ENCODE measurements at places on chromosomes 6 and 20. TPM values are rescaled to one million over a fixed set of nuclear protein-coding genes. Genes with fewer than 3 reads are reported as not detected.

The OXT gene
- not detected for total RNA-seq

The FNDC11 gene
- total RNA-seq = not detected

The BMP2 gene
- 44.1 TPM for total RNA-seq

The GMPR gene
- 4.5 TPM for total RNA-seq

The PRDM13 gene
- not detected for total RNA-seq

The KIFC1 gene
- total RNA-seq = 3.7 TPM

The CDH26 gene
- total RNA-seq = 1.4 TPM

The SNPH gene
- total RNA-seq = 2.2 TPM

The MTG2 gene
- 18.3 TPM for total RNA-seq

The SMOC2 gene
- 5.8 TPM for total RNA-seq

GRCh38 chr20:49567421-49568277, at the start of gene PTGIS:
Gene PTGIS, minus strand, starts transcription at chr20:49568137. Its CDS starts 21 bp downstream, at chr20:49568116.
- peak within 1 kb of the TSS; percentile 38 for H3K4me3 ChIP-seq
- H3K36me3 ChIP-seq = no peaks in the 10 kb centered on the region
- H3K27me3 ChIP-seq = peaks cover 57% of the 10 kb centered on the region
- H3K27ac ChIP-seq = peak within 1 kb of the TSS; percentile 69
- no peak for DNase-seq

- no peak for DNase-seq
- H3K4me3 ChIP-seq = no peak overlapping the region
- no peaks in the 10 kb centered on the region for H3K36me3 ChIP-seq
- no peak overlapping the region for H3K27ac ChIP-seq
Measured at GRCh38 chr20:22815603-22816315, 219.4 kb upstream of the SSTR4 start.

DNA sequence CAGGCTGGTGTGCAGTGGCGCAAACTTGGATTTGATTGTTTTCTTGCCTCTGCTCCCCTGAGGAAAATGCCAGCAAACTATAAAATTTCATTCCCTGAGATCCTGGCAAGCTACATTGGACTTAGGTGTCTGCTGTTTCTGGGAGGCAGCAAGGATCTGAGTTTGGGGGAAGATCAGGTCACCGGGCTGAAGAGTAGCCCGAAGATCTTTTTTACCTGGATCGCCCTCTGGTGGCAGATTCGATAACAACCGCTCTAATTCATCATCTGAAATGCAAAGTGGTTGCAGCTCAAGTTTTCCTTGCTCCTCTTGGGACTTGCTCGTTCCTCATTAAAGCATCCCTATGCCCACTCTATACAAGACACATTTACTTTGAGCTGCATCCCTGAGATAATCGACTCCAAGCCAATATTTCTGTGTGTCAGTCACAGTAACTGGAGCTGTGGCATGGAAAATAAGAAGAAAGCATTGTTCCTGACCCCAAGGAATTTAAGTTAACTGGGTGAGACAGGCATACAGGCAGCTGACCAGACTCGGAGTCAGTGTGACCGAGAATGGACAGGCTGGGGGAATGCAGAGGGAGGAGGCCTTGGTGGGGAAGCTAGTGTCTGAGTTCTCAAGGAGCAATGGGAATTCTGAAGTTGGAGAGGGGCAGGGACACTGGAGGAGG, 131.8 kb upstream of the PROKR2 start:
- no peak overlapping the region for H3K4me3 ChIP-seq
- no peaks in the 10 kb centered on the region for H3K36me3 ChIP-seq
- H3K4me1 ChIP-seq = no peaks in the 10 kb centered on the region
- no peak overlapping the region for H3K27ac ChIP-seq
- DNase-seq = peak; percentile 50

DNA sequence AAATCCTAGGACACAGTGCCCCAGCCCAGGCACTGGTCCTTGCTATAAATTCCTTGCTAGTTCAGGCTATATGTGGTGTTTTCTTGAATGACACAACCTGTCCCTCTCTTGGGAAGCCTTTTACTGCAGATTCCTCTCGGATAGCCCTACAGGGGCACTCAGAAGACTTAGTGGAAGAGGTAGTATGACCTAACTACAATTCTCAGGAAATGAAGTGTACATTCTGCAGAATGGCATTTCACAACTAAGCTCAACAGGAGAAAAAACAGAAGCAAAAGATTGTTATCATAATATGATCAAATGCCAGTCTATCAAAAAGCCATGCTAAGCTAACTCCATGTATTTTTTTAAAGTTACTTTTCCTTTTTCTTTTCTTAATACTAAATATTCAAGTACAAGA, 66.3 kb upstream of the FBXL4 start:
- no peaks in the 10 kb centered on the region for H3K36me3 ChIP-seq
- H3K27me3 ChIP-seq = no peaks in the 10 kb centered on the region
- no peaks in the 10 kb centered on the region for H3K4me1 ChIP-seq
- H3K4me3 ChIP-seq = no peak overlapping the region
- H3K27ac ChIP-seq = no peak overlapping the region
- DNase-seq = no peak

DNA sequence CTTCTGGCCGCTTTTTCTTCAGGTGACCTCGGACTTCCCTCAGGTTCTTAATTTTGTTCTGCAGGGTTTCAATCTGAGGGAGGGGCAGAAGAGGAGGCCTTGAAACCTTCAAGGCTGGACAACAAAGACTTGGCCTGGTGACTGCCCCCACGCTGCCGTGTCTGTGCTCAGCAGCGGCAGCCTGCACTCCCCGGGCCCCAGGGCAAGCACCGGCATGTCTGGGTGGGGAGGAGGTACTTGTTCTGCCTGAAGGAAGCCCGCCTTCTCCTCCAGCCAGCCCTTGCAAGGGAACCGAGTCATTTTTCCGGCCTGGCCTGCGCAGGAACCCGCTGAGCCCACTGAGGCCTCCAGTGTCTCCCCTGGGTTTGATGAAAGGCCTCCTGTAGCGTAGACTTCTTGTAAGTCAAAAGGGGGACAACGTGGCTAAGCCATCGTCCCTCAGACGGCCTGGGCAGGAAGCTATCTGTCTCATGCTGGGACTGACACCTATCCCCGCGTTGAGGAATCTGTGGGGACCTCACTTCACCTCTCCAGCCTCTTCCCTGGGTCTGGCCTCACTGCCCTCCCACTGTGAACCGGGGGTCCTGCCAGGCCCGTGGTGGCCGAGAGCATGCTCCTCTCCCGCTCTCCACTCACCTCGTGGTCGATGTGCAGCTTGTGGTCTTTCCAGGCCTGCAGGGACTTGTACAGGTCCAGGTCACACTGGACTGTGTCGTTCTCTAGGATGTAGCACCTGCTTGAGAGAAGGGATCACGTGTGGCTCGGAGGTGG, 119.9 kb downstream of the SULF2 start:
- DNase-seq = no peak

DNA sequence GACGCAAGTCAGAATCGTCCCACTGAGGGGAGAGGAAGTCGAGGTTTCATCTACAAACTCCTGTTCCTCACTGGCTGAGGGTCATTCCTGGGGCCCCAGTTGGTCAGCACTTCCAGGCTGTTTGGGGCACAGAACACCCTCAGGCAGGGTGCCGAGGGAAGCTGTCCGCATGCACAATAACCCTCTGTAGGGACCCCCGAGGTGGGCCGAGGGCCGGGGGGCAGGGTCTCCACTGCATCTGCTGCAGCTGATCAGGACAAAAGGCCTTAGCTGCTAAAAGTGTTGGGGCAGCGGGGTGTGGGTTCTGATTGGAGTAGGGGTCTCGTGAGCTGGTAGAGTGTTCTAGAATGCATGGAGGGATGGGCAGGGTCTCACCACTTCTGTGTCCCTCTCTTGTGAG, 125.1 kb downstream of the TOX2 start:
- H3K4me3 ChIP-seq = no peak overlapping the region
- no peak overlapping the region for H3K27ac ChIP-seq
- no peak for DNase-seq
- H3K4me1 ChIP-seq = no peaks in the 10 kb centered on the region
- peaks cover 3% of the 10 kb centered on the region for H3K27me3 ChIP-seq

GRCh38 chr20:23877524-23877923, 2.0 kb downstream of the CST5 start:
- H3K4me3 ChIP-seq = no peak overlapping the region
- no peaks in the 10 kb centered on the region for H3K4me1 ChIP-seq
- no peak for DNase-seq
- no peak overlapping the region for H3K27ac ChIP-seq
- no peaks in the 10 kb centered on the region for H3K36me3 ChIP-seq

DNA sequence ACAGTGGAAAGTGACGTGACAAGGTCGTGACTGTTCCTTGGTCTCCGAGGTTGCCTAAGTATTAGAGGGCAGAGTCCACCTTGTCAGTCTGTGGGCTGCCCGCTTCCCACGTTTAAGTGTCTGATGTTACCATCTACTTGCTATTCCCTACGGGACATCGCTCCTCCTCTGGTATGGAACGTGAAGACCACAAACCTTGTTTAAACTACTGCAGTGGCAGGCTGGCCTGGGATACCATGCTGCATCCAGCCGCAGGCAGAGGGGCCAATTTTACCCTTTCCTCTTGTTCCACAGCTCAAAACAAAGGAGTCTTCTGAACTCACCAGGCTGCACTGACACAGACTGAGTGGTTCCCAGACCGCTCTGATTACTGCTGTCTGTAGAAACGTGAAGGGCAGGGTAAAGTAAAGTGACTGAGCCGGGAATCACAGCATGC, 275.9 kb downstream of the FOXC1 start:
- H3K27ac ChIP-seq = no peak overlapping the region
- H3K4me3 ChIP-seq = no peak overlapping the region
- H3K36me3 ChIP-seq = no peaks in the 10 kb centered on the region
- no peak for DNase-seq
- H3K27me3 ChIP-seq = no peaks in the 10 kb centered on the region

GRCh38 chr6:159808647-159809046, 8.6 kb downstream of the PNLDC1 start:
- H3K36me3 ChIP-seq = no peaks in the 10 kb centered on the region
- no peak overlapping the region for H3K27ac ChIP-seq
- DNase-seq = no peak
- H3K27me3 ChIP-seq = no peaks in the 10 kb centered on the region
- no peak overlapping the region for H3K4me3 ChIP-seq
- peaks cover 9% of the 10 kb centered on the region for H3K4me1 ChIP-seq

- no peak for DNase-seq
- H3K27me3 ChIP-seq = no peaks in the 10 kb centered on the region
- no peaks in the 10 kb centered on the region for H3K36me3 ChIP-seq
- H3K27ac ChIP-seq = no peak overlapping the region
- H3K4me1 ChIP-seq = no peaks in the 10 kb centered on the region
Measured at GRCh38 chr6:14275493-14275851, 157.9 kb downstream of the CD83 start.

DNA sequence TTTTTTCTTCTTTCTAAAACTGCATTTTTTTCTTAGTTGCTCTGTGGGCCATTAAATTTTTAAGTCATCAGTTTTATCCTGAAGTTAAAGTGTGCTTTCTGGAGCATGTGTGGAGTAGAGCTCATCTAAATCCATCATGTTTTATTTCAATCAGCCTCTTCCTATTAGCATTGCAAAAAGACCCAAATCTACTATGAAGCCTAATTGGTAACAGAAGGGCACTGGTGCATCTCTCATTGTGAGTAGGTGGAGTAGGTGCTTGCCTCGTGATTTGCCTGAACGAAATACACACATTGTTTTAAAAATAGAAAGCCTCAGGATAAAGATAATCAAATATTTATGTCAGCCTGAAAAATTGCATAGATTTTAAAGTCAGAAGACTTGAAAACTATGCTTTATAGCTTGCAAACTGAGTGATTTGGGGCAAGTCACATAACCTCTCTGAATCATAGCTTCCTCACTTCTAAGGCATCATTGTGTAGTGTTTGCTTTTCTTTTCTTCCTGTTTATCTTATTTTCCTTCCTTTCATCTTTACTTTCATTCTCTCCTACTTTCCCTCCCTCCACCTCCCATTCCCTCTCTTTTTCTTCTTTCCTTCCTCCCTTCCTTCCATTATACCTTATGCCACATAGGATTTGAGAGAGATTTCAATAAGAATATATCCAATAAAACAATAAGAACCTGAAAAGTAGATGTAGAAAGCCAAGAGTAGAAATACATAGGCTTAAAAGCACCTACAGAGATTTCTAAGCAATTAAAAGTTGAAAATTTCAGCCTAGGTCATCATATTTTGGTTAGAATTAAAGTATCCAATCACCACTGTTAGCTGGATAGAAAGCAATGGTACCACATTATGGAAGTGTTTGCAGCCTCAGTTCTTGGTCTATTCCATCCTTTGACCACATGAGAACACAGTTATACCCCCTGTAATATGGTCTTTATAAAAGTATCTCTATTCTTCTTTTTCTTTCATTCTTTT, 49.6 kb upstream of the RNF146 start:
- H3K27ac ChIP-seq = no peak overlapping the region
- H3K4me3 ChIP-seq = no peak overlapping the region
- no peak for DNase-seq
- H3K27me3 ChIP-seq = no peaks in the 10 kb centered on the region

GRCh38 chr6:167781868-167782267, 44.8 kb upstream of the AFDN start:
- H3K27me3 ChIP-seq = no peaks in the 10 kb centered on the region
- no peaks in the 10 kb centered on the region for H3K36me3 ChIP-seq
- no peak overlapping the region for H3K4me3 ChIP-seq
- DNase-seq = no peak

GRCh38 chr6:14917109-14917910, 328.6 kb upstream of the JARID2 start:
- no peaks in the 10 kb centered on the region for H3K27me3 ChIP-seq
- no peak overlapping the region for H3K4me3 ChIP-seq
- DNase-seq = no peak
- H3K27ac ChIP-seq = no peak overlapping the region

DNA sequence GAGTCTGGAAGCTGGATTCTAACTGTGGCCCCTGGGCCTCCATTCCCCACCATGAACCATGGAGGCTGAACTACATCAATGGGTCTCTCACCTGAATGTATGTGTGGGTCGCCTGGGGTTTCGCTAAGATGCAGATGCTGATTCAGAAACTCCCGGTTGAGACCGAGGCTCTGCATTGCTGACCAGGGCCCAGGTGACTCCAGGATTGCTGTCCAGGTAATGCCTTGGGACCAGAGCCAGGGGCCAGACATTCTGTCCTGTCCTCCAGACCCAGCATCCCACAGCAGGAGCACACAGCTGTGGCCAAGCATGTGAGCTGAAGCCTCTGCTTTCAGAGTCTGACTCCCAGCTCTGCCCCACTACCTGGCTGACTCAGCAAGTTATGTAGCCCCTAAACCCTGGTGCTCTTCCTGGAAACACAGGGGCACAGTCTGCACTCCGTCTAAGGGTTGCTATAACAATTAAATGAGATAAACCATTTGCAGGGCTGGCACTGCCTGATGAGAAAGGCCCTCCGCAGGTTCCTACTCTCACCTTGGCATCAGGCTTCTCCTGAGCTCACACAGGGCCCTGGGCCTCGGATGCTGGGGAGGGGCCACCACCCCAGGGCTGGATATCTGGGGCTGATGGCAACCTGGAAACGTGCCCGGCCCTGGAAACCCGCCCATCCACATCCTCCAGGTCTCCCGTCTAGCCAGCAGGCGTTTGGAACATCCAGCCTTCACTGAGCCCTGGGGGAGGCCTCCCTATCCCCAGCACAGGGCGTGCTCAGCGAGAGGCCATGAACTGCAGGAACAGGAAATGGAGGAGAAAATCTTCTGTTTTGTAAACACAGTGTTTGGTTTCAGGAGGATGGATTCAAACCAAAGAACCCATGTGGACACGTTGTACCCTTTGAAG, 175.7 kb downstream of the DLL1 start:
- H3K36me3 ChIP-seq = no peaks in the 10 kb centered on the region
- no peak overlapping the region for H3K27ac ChIP-seq
- no peaks in the 10 kb centered on the region for H3K27me3 ChIP-seq
- no peak overlapping the region for H3K4me3 ChIP-seq
- no peaks in the 10 kb centered on the region for H3K4me1 ChIP-seq
- no peak for DNase-seq
